ENCODE measurements at places on chromosomes 7 and 10. TPM values are rescaled to one million over a fixed set of nuclear protein-coding genes. Genes with fewer than 3 reads are reported as not detected.
A peak's percentile ranks its signal among the peaks of the same experiment; 100 is the strongest.

GRCh38 chr7:143305423-143306070, 10.4 kb upstream of the CLCN1 start:
- peaks cover 39% of the 10 kb centered on the region for H3K36me3 ChIP-seq
- no peaks in the 10 kb centered on the region for H3K27me3 ChIP-seq
- peaks cover 4% of the 10 kb centered on the region for H3K4me1 ChIP-seq

GRCh38 chr7:2172311-2173188, 60.2 kb downstream of the MAD1L1 start:
- peaks cover 4% of the 10 kb centered on the region for H3K27me3 ChIP-seq
- peak; percentile 97 for DNase-seq
- peaks cover 24% of the 10 kb centered on the region for H3K4me1 ChIP-seq
- H3K36me3 ChIP-seq, result peaks cover 8% of the 10 kb centered on the region
- H3K4me3 ChIP-seq, result no peak overlapping the region

DNA sequence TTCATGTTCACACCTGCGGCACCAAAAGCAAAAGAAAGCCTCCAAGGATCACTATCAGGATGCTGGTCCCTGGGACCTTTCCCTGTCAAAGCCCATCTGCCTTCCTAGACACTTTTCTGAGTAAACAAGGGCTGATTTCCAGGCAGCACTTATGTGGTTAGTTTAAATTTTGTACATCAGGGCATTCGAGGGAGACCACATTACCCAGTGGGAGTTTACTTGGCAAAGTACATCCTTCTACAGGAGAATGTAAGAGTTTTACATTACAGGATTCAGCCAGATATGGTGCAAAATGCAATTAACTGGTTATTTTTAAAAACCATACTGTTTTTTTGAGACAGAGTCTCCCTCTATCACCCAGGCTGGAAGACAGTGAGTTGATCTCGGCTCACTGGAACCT, 132.1 kb downstream of the CSTF2T start:
- H3K27ac ChIP-seq, result no peak overlapping the region
- DNase-seq, result no peak
- no peaks in the 10 kb centered on the region for H3K4me1 ChIP-seq
- H3K27me3 ChIP-seq, result no peaks in the 10 kb centered on the region
- no peaks in the 10 kb centered on the region for H3K36me3 ChIP-seq

GRCh38 chr10:17768957-17769356, 17.0 kb downstream of the TMEM236 start:
- H3K27me3 ChIP-seq, result peaks cover 2% of the 10 kb centered on the region
- no peaks in the 10 kb centered on the region for H3K36me3 ChIP-seq
- DNase-seq, result peak; percentile 40
- no peak overlapping the region for H3K27ac ChIP-seq
- H3K4me1 ChIP-seq, result no peaks in the 10 kb centered on the region

SPDYE2B gene
- not detected for total RNA-seq

FAM180A gene
- total RNA-seq, result 1.4 TPM

GRCh38 chr7:128247640-128248194, 6.6 kb downstream of the LEP start:
- no peaks in the 10 kb centered on the region for H3K36me3 ChIP-seq
- peak; percentile 35 for DNase-seq
- no peaks in the 10 kb centered on the region for H3K4me1 ChIP-seq
- peaks cover 53% of the 10 kb centered on the region for H3K27me3 ChIP-seq
- H3K27ac ChIP-seq, result no peak overlapping the region
- no peak overlapping the region for H3K4me3 ChIP-seq

DNA sequence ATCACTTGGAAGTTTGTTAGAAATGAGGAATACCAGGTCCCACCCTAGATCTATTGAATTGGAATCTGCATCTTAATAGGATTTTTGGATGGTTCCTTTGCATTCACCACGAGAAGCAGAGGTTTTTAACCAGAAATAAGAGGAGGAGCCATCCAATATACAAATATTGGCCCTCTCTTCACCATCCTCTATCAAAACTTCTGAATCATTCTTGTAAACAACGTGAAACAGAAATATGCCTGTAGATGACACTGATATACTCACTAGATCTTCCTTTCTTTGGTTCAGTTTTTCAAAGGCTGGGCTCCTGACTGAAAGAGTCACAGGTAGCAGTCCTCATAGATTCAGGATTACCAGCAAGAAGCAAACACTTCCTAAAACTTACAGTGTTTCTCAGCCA, 39.5 kb downstream of the ZNF365 start:
- no peak overlapping the region for H3K27ac ChIP-seq
- H3K4me1 ChIP-seq, result no peaks in the 10 kb centered on the region
- no peaks in the 10 kb centered on the region for H3K36me3 ChIP-seq
- DNase-seq, result no peak
- H3K4me3 ChIP-seq, result no peak overlapping the region
- H3K27me3 ChIP-seq, result no peaks in the 10 kb centered on the region

DNA sequence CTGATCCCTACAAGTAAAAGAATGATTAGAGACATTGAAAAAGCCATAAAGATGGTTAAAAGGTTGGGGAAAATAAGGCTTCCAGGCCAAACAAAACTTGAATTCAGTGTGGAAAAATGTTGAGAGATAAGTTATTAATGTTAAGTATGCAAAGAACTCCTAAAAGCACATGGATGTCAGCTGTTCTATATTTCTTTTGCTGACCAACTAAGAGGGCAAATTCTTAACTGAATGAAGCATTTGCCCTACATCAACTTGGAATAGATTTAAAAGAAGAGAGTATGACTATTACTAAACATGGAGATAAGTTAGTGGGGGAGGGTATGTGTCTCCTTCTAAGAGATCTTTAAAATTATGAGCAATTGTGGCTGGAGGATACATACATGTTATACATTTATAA, 124.8 kb downstream of the KIAA1217 start:
- H3K27me3 ChIP-seq, result no peaks in the 10 kb centered on the region
- no peaks in the 10 kb centered on the region for H3K36me3 ChIP-seq
- no peak overlapping the region for H3K27ac ChIP-seq

OR2A12 gene
- total RNA-seq, result not detected

POLR3A gene
- total RNA-seq, result 21.4 TPM

DNA sequence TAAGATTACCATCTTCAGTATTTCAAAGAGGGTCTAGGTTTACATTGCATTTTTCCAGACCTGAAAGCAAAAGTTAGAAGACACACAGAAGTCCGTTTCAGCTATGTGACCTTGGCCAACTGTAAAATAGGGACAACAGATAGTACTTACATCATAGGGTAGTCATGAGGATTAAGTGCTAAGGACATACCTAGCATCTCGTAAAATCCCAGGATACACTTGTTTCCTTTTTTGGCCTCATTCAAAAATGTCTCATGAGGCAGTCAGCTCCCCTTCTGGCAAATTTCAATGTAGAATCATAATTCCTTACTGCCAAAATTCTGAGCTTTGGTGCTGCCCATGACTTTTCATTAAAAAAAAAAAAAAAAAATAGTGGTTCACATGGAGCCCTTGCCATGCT, 6.4 kb upstream of the DUSP5 start:
- H3K27ac ChIP-seq, result no peak overlapping the region
- no peak overlapping the region for H3K4me3 ChIP-seq
- H3K4me1 ChIP-seq, result peaks cover 24% of the 10 kb centered on the region
- no peaks in the 10 kb centered on the region for H3K36me3 ChIP-seq
- DNase-seq, result no peak
- H3K27me3 ChIP-seq, result no peaks in the 10 kb centered on the region

DNA sequence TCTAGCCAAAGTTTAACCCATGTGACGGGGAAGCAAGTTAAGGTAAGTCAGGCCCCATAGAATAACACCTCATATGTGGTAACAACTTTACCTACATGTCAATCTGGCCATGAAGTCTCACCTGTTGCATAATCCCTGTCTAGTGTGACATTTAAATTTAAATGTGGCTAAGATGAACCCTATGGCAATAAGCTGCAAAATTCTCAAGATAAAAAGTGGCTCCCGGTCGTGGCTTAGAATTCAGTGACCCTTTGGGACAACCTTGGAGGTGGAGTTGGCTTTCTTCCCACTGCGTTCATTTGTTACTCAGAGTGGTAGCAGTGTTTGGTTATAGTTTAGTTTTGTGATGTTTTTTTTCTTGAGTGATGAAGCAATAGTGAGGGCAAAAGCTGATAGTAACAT, 90.6 kb downstream of the ARID5B start:
- peak; percentile 34 for DNase-seq
- peak overlapping the region; percentile 54 for H3K27ac ChIP-seq
- no peaks in the 10 kb centered on the region for H3K27me3 ChIP-seq

All from IMR-90 (cell line).